ENCODE measurements at places on chromosomes 13 and 19. TPM values are rescaled to one million over a fixed set of nuclear protein-coding genes. Genes with fewer than 3 reads are reported as not detected.

IFI30 gene
- 35.3 TPM for total RNA-seq

TRPC4 gene
- 0.09 TPM for total RNA-seq

BCAM gene
- total RNA-seq = 6.6 TPM

FXYD1 gene
- 14.6 TPM for total RNA-seq

C13orf42 gene
- total RNA-seq = not detected

C19orf67 gene
- not detected for total RNA-seq

ZNF626 gene
- 10.9 TPM for total RNA-seq

LENG9 gene
- total RNA-seq = 9.3 TPM

MBD3L3 gene
- total RNA-seq = not detected

ZNF576 gene
- 8.2 TPM for total RNA-seq

IQCN gene
- 0.63 TPM for total RNA-seq

CYP2B6 gene
- not detected for total RNA-seq

ZNF136 gene
- total RNA-seq = 6.3 TPM

ZNF749 gene
- total RNA-seq = 6.8 TPM

Data from bronchial smooth muscle cell (primary cell).